Stimulated activated CD4-positive, alpha-beta T cell treated with anti-CD3 and anti-CD28 coated beads, Interleukin-12 subunit alpha, Interleukin-12 subunit beta, amount 100 ng/mL, for 4 hours (primary cell): ENCODE measurements at places on chromosomes 5 and 9.

DNA sequence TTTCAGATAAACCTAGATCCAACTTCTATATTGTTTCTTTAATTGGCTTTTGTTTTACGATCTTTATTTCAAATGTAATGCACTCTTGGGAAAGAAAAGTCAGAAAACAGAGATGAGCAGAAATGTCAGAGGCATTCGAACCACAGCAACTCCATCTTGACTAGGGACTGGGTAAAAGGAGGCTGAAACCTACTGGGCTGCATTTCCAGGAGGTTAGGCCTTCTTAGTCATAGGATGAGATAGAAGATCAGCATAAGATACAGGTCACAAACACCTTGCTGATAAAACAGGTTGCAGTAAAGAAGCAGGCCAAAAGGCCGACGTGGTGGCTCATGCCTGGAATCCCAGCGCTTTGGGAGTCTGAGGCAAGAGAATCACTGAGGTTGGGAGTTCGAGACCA lies 30.5 kb upstream of the DAPK1 start:
- DNase-seq: no peak

DNA sequence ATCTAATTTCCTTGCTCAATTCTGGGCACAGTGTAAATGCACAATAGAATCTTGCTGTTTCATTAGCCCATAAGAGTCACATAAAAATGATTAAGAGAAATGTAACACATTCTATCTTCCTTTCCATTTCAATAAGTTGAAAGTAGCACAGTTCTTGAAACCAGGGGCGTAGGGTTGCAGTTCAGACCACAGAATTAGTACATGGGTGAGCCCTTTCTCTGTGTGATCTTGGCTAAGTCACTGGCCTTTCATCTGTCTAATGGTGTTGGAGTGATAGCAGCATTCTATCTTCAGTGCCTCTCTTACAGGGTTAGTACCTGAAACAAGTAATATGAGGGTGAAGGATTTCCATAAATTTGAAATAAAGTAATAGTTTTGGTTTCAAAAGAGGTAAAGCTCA lies 445.3 kb upstream of the ZNF462 start:
- DNase-seq: no peak

GRCh38 chr9:12183321-12183720 lies 509.9 kb upstream of the TYRP1 start:
- no peak for DNase-seq

DNA sequence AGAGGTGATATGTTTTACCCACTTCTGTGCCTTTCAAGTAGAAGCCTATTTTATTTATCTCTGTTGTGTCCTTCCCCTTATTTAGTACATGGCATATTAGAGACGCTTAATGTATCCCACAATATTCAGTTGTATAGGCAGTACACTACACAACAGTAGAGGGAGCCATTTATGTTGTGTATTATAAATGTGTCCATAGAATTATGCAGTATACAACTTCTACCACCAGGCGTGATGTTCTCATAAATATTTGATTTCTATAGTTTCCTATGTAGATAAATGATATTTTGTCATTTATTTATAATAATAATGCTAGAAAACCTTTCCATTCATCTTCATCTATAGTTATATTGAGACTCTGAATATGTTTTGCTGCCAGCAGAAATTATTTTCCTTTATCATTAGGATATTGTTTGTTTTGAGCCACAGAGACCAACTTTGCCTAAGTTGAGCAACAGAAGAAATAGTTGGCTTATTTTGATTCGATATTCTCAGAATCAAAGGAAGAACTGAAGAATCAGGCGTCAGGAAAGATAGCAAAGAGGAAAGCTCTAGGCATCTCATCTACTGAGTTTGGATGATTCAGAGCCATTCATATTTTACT lies 81.7 kb downstream of the ADAMTS19 start:
- no peak for DNase-seq

GRCh38 chr5:132102944-132103331 lies 29.3 kb downstream of the CSF2 start:
- no peak for DNase-seq
